ENCODE measurements at places on chromosomes 3 and 15. TPM values are rescaled to one million over a fixed set of nuclear protein-coding genes. Genes with fewer than 3 reads are reported as not detected.
A peak's percentile ranks its signal among the peaks of the same experiment; 100 is the strongest.

- H3K4me3 ChIP-seq = no peak overlapping the region
- no peaks in the 10 kb centered on the region for H3K4me1 ChIP-seq
- no peak for DNase-seq
- peaks cover 13% of the 10 kb centered on the region for H3K36me3 ChIP-seq
- no peak overlapping the region for H3K27ac ChIP-seq
Observed at GRCh38 chr15:70234256-70234905, 136.7 kb upstream of the TLE3 start.

DNA sequence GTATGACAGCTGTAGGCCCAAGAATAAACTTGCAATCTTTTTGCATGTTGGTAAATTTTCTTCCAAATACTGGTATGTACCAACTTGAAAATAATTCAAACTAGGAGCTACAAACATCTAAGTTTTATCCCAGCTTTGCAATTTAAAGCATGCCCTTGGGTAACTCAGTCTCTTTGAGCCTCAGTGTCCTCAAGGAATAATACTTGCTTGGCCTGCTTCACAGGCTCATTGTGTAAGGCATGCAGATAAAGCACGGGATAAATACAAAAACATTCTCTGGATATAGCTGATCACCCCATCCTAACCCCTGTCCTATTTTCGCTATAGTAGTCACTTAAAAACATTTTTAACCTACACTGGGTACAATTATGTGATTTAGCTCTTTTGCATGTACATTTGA, 9.6 kb upstream of the TMEM44 start:
- no peaks in the 10 kb centered on the region for H3K27me3 ChIP-seq
- peaks cover 10% of the 10 kb centered on the region for H3K4me1 ChIP-seq
- no peaks in the 10 kb centered on the region for H3K36me3 ChIP-seq
- no peak overlapping the region for H3K4me3 ChIP-seq

Gene TMCO5A
- not detected for total RNA-seq

DNA sequence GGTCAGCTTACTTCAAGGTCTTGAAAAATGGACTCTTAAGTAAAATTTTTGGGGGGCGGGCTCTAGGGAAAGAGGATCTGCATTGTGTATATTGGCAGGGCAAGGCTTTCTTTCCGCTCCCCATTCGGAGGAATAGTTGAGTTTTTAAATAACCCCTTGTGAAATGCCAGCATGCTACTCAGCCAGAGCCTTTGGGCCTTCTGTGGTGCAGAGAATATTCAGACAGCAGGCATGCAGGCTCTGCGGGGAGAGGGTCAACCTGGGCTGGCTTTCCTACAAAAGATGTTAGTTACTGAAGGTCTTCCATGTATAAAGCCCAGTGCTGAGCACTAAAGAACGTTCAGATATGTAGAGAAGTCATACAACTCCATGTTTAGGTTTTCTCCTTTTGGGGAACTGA, 40.6 kb downstream of the ADAMTSL3 start:
- no peak overlapping the region for H3K4me3 ChIP-seq
- peaks cover 2% of the 10 kb centered on the region for H3K27me3 ChIP-seq
- no peak for DNase-seq
- no peaks in the 10 kb centered on the region for H3K36me3 ChIP-seq
- no peaks in the 10 kb centered on the region for H3K4me1 ChIP-seq

DNA sequence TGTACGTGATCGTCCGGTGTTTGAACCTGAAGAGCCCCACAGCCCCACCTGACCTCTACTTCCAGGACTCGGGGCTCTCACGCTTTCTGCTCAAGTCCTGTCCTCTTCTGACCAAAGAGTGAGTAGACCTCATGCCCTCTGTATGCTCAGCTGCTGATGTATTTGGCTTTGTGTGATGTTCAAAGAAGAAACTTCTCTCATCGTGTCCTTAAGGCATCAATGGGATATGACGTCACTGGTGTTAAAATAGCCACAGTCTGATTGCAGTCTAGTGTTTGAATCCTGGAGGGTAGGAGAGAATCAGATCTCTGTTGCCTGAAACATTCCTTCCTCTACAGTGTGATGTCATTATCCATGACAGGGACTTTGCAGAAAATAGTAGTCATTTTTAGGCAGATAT, 28.1 kb downstream of the ABHD2 start:
- H3K27ac ChIP-seq = peak overlapping the region; percentile 81
- peaks cover 46% of the 10 kb centered on the region for H3K4me1 ChIP-seq
- peak overlapping the region; percentile 14 for H3K4me3 ChIP-seq
- H3K36me3 ChIP-seq = peaks cover 5% of the 10 kb centered on the region

DNA sequence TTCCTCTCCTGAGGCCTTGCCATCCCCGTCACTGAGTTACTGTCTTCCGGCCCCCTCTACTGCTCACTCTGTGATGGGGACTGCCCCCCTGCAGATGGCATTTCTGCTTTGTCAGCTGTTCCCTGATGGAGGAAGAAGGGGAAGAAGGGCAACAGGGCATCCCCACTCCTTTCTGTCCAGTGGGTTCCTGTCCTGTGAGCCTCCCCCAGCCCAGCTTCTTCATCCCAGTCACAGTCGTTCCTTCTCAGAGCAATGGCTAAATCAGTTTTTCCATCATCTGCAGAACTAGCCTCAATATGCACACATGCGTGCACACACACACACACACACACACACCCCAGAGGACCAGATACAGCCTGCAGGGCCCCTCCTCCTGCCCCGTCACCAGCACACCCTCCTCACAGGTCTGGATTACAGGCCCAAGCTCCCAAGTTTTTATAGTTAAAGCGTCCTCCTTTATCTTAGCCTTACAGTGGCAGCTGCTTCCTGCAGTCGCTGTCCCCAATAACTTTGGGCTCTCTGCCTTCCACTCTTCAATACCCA, 21.4 kb downstream of the ALDH1L1 start:
- peak overlapping the region; percentile 70 for H3K4me3 ChIP-seq
- no peaks in the 10 kb centered on the region for H3K36me3 ChIP-seq
- peaks cover 2% of the 10 kb centered on the region for H3K27me3 ChIP-seq
- peak overlapping the region; percentile 10 for H3K27ac ChIP-seq
- DNase-seq = no peak

Gene ZNF80
- not detected for total RNA-seq

- no peak overlapping the region for H3K27ac ChIP-seq
- peaks cover 6% of the 10 kb centered on the region for H3K27me3 ChIP-seq
- peaks cover 4% of the 10 kb centered on the region for H3K4me1 ChIP-seq
- H3K36me3 ChIP-seq = no peaks in the 10 kb centered on the region
- peak overlapping the region; percentile 95 for H3K4me3 ChIP-seq
Observed at GRCh38 chr3:154121701-154122551, 736 bp downstream of the ARHGEF26 start.

Gene FOXB1
- total RNA-seq = not detected

DNA sequence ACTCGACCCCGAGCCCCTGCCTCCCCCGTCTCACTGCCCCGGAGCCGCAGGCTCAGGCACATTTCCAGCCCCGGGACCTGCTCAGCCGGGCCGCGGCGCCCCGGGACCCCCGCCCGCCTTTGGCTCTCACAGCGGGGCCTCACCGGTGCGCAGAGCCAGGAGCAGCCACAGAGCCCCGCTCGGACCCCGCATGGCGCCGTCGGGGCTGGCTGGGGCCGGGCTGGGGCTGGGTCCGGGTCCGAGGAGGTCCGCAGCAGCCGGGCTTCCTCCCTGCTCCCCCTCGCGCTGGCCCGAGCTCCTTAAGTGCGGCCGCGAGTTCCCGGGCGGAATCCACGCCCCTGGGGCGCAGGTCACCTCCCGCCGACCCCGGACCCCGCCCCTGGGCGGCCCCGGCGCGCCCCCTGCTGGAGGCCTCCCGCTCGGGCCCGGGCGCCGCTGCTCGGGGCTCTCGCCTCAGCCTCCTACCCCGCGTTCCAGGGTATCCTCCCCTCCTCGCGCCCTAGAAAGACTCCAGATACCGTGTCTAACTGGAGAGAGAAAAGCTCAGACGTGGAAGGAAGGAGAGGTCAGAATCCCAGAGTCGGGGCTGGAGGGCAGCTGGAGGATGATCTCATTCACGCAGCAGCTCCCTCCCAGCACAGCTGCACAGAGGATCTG, at the start of gene MELTF:
TSS of gene MELTF (minus strand) at position 307 of the 657 bp plus-strand sequence. CDS start at position 192, 115 bp downstream.
- H3K4me3 ChIP-seq = peak within 1 kb of the TSS; percentile 68
- H3K4me1 ChIP-seq = peaks cover 25% of the 10 kb centered on the region
- H3K27ac ChIP-seq = no peak within 1 kb of the TSS
- peak; percentile 86 for DNase-seq
- H3K27me3 ChIP-seq = peaks cover 22% of the 10 kb centered on the region
- H3K36me3 ChIP-seq = no peaks in the 10 kb centered on the region

Gene P2RY14
- not detected for total RNA-seq

Measured in glutamatergic neuron (in vitro differentiated cells).